Kidney epithelial cell (primary cell): ENCODE measurements at places on chromosomes 16 and 17. TPM values are rescaled to one million over a fixed set of nuclear protein-coding genes. Genes with fewer than 3 reads are reported as not detected.
A peak's percentile ranks its signal among the peaks of the same experiment; 100 is the strongest.

DNA sequence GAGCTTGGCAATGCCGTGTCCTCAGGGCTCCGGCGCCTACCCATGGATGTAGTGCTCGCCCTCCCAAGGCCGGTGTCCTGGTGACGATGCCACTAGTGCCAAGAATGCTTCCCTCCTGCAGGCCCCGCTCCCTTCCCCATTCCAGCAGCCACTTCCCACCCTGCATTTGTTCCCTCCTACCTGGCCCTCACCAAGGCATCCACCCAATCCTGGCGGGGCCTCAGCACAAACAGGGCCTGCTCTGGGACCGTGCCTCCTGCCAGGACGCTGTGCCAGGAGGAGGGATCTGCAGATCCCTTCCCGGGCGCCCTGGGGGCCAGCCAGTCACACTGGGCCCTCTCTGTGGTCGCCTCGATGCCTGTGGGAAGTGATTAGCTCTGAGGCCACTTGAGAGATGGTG, 25.1 kb downstream of the ABR start:
- no peak for DNase-seq

DNA sequence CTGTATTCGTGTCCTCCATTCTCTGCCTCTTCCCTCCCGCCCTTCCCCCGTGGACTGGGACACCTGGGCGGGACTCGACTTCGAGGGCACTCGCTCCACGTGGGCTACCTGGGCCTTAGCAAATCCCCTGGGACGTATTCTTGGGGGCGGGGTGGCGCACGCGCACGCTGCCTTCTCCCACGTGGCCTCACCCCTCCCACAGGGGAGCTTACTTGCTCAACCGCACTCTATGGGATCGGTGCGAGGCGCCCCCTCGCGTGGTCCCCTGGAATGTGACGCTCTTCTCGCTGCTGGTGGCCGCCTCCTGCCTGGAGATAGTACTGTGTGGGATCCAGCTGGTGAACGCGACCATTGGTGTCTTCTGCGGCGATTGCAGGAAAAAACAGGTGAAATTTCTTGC, 3.5 kb downstream of the VMO1 start:
- no peak for DNase-seq

GRCh38 chr17:21538615-21539014, 153.7 kb upstream of the KCNJ18 start:
- DNase-seq: no peak

- no peak for DNase-seq
Observed at GRCh38 chr16:47374629-47375028, 86.2 kb downstream of the ITFG1 start.

DNA sequence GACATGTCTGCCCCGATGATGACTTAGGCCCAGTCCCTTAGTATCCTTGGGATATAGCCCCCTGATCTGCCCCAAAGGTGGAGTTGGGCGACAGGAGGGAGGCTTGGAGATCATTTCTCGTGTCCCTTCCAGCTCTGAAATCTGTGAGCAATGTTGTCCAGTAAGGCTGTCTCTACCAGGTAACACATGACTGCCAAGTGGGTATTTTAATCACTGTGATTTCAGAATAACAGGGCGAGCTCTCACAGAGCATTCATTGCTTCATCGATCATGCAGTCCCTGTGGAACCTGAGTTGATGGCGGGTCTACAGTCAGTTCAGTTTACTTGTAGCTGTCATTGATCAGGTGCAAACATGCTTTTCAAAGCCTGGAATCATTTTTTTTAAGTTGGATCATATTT, 39.2 kb downstream of the KSR1 start:
- DNase-seq: peak; percentile 65

DNA sequence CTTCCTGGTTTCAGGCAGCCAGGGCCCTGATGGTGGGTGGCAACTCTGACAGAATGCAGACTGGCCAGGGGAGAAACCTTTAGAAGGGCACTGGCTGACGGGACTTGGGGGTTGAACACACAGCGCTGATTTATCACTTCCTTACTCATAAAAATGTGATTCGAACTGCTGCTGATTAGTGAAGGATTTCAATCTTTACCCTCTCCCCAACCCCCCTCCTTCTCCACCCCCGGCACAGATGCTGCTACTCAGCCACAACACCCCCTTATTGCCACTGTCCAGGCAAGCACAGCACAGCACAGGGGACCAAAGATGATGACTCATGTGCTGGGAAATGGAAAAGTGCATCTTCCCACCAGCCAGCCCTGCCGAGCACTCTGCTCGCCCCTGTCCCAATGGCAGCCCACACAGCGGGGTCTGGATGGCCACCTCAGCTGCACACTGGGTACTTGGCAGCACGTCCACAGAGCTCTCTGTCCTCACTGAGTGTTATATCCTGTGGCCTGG, 70.1 kb downstream of the SMG6 start:
- DNase-seq: no peak

GRCh38 chr17:6575596-6575988, 19.2 kb upstream of the PITPNM3 start:
- no peak for DNase-seq

- no peak for DNase-seq
Observed at GRCh38 chr16:58048494-58049231, 23.1 kb downstream of the MMP15 start.

GRCh38 chr17:55622547-55622946, 100.1 kb downstream of the TMEM100 start:
- DNase-seq: no peak

GRCh38 chr16:52573365-52574299, 26.7 kb upstream of the TOX3 start:
- peak; percentile 31 for DNase-seq

- DNase-seq: no peak
Observed at GRCh38 chr16:68902969-68903345, 59.6 kb downstream of the TANGO6 start.

DNA sequence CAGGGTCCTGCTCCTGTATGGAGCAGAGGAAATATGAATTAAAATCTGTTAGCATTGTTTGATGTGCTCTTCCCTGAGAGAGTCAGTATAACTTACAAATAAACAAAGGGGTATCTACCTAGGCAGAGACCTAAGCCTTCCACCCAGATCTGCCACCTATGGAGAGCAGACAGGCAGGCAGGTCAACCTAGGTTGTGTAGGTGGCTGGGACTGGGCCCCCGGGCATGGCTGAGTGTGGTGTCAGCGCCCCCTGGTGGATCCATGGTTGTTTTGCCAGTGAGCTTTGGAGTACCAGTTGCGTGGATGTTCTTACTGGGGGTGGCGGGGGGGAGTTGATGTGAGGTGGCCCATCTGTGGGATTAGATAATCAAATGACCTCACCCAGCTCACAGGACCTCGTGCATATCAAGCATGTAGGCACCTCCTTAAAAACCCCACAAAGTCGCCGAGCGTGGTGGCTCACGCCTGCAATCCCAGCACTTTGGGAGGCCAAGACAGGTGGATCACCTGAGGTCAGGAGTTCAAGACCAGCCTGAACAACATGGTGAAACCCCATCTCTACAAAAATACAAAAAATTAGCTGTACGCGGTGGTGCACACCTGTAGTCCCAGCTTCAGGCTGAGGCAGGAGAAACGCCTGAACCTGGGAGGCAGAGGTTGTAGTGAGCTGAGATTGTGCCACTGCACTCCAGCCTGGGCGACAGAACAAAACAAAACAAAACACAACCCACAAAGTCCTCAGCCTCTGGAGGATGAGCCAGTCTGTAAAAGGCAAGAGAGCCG, 17.6 kb downstream of the DUS2 start:
- DNase-seq: no peak

- DNase-seq: no peak
Observed at GRCh38 chr16:56625140-56625942, at the start of gene MT1E. Gene MT1E, plus strand, starts transcription at chr16:56625781. Its CDS starts 71 bp downstream, at chr16:56625852.

GRCh38 chr16:57724531-57724930, 11.0 kb upstream of the KATNB1 start:
- no peak for DNase-seq

DNA sequence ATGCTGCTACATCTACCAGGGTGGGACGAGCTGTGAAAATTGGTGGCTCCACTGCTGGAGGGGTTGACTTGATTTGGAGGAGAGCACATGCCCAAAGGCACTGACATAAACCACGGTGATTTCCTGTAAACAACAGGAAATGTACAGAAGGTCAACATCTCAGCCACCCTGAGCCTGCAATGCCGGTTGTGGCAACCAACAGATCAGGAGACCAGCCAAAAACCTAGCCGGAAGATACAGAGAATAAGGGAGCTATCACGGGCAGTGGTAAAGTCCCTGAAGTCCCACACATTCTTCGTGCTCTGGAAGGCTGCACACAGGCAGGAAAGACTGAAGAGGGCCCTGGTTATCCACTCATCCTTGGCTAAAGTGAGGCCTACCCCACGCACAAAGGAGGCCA, 56.2 kb downstream of the ADCY9 start:
- no peak for DNase-seq

GRCh38 chr16:53864819-53865493, 161.0 kb downstream of the FTO start:
- no peak for DNase-seq

DNA sequence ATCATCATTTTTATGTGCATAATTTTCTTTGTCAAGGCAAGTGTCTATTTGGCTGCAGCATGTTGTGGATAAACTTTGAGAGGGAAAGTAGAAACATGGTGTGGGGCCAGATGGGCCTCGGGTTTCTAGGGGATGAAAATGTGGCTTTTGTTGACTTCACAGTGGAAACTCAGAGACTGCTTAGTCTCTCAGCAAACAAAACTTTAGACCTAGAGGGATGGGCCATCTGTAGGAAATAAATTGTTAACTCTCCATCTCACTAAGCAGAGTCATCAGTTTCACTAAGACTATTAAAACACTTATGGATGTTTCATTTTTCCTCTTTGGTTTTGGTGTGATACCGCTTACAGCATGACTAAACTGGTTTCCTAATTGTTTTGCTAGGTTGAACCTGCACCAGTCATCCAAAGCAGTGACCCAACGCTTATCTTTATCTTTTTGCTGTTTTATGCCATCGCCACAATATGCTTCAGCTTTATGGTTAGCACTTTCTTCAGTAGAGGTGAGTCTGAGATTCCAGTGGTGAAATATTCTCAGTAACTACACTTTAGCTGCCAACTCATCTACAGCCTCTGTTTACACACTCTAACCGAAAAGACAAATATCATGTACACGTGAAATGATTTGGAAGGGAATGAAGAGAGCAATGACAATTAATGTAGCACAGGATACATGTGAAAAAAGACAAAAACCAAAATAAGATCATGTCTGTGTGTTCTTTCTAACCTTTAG, 60.6 kb upstream of the CRYM start:
- no peak for DNase-seq

GRCh38 chr16:50602531-50603205, 54.5 kb downstream of the NKD1 start:
- no peak for DNase-seq

DNA sequence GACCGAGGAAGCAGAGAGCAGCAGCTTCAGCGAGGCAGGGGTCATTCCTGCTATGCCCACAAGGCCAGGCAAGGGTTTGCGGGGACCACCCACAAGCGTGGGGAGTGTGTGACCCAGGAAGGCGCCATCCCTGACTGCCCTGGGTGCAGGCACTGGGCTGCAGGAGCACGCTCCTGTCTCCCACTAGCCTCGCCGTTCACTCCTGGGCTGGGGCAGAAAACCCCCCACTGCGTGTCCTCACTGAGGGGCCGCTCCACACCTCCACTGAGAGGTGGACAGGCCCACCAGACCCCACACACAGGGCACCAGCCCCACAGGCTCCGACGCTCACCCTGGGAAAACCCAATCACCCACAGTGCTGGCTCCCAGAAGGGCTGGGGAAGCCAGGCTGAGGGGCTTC, 56.1 kb downstream of the KLHDC4 start:
- DNase-seq: no peak

GRCh38 chr17:81163703-81164370, 1.5 kb upstream of the PVALEF start:
- DNase-seq: no peak

DNA sequence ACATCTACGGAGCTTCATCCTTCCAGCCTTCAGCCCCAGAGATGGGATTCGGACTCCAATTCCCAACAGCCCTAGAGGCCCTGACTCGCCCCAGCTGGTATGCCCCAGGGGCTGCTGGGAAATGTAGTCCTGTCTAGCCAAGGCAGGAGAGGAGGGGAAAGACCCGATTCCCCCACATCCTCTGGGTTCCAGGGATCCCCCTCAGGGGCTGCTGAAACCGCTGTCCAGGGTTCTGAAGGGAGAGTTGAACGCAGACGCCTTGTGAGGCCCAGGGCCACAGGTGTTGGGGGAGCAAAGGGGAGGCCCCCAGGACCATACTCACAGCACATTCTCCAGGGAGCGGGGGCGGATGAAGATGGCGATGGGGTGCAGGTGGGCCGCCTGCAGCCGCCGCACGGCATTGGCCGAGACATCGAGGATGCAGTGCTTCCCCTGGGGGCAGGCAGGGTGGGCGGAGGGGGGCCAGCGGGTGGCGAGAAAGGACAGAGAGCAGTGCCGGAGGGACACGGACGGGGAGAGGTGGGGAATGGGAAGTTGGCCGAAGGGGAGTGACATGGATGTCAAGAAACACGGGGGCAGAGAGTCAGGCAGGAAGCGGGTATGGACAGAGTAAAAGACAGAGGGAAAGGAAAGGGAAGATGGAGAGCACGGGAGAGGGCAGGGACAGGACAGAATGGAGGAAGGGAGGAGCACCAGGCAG, 12.6 kb upstream of the ASGR1 start:
- no peak for DNase-seq

GRCh38 chr16:2121853-2122252, 13.8 kb downstream of the PKD1 start:
- DNase-seq: no peak

Gene NPIPA2
- 1.2 TPM in 1 of 2 replicates, not detected in the other for total RNA-seq

Gene EMP2
- 1.2 and 1.4 TPM in 2 replicates for total RNA-seq

Gene LHX1
- total RNA-seq: 39.2 and 44.3 TPM in 2 replicates

Gene TBX2
- 7.3 and 7.7 TPM in 2 replicates for total RNA-seq

Gene TMEM92
- total RNA-seq: 1.5 and 1.7 TPM in 2 replicates

Gene CHCT1
- total RNA-seq: 1.4 TPM in 1 of 2 replicates, not detected in the other

Gene CCL23
- not detected in 2 replicates for total RNA-seq

Gene RND2
- total RNA-seq: 0.63 and 0.96 TPM in 2 replicates

Gene CTRB2
- not detected in 2 replicates for total RNA-seq
